ENCODE measurements at places on chromosomes 11 and 22.

DNA sequence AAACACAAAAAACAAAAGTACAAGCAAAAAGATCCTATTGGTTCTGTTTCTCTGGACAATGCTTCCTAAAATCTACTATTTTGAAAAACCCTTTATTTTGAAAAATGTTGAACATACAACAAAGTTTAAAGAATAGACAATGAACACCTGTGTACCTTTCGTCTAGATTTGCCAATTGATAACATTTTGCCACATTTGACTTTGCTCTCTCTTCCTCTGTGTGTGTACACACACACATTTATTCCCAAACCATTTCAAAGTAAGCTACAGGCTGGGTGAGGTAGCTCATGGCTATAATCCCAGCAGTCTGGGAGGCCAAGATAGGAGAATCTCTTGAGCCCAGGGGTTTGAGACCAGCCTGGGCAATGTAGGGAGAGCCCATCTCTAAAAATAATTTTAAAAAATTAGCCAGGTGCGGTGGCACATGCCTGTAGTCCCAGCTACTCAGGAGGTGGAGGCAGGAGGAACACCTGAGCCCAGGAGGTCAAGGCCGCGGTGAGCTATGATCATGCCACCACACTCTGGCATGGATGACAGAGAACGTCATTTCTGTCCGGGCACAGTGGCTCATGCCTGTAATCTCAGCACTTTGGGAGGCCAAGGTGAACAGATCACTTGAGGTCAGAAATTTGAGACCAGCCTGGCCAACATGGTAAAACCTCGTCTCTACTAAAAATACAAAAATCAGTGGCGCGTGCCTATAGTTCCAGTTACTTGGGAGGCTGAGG, 5.3 kb upstream of the PSMC3 start:
- no peak for DNase-seq

DNA sequence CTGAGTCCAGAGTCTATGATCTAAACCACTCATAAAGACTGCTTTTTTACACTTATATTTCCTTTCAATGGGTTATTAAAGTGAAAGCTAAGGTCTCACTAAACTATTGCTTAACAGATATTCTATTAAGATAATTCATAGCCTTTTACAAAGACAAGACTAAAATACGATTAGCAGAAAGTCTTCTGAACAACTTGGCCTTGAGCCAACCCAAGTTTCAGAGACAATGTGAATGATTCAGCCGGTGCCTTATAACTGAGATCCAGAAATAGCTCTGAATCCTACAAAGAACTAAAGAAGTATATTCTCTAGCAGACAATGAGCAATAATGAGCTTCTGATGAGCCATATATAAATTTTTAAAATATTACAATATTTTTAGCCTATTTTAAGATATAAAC, 41.5 kb upstream of the CARD18 start:
- DNase-seq = peak; percentile 46

DNA sequence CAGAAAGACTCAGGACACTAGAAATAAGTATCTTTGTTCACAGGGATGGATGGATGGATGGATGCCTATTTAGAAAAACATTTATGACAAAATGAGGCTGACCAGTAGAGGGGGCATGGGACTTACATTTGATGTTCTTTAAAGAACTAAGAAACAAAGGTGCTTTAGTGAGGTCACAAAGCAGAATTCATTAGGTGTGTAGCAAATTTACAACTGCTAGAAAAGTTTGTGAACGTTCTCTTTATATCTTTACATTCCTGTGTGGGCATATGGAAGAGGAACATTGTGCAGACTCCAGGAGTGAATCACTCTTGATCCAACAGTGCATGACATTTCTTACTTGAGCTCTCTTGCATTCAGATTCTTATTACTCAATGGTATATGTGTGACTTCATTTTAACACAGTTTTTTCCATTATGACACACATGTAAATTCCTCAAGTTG, 15.8 kb upstream of the SIK2 start:
- peak; percentile 65 for DNase-seq

- no peak for DNase-seq
Measured at GRCh38 chr22:46373921-46374662, 38.6 kb downstream of the TRMU start.

GRCh38 chr22:39543095-39543494, 10.5 kb upstream of the RPS19BP1 start:
- DNase-seq = peak; percentile 31

DNA sequence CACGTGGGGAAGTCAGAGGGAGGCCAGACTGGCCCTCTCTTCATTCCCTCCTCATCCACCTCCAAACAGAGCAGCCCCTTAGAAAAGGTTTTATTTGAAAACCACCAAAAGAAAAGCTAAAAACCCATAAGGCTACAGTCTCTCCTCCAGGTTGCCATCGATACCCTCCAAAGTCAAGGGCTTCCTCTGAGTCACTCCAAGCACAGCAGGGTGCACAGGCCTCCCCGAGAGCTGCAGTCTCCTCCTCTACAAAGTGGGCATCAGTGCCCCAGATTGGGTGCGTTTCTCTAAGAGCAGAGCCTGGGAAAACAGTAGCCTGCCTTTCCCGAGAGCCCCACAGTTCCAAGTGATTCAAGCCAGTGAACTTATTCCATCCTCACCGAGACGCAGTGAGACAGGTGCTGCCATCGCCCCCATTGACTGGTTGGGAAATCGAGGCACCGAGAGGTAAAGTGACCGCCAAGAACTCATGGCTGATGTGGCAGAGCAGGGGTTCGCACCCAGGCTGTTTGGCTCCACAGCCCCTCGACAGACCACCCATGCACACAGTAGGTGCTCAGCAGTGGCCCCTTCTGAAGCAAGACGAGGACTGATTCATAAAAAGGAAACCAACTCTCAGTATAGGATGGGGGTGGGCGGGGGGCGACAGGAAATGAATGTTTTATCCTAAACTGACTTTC, 91.7 kb upstream of the SHISAL1 start:
- DNase-seq = no peak

GRCh38 chr22:50030297-50031188, 18.0 kb upstream of the IL17REL start:
- DNase-seq = peak; percentile 62

DNA sequence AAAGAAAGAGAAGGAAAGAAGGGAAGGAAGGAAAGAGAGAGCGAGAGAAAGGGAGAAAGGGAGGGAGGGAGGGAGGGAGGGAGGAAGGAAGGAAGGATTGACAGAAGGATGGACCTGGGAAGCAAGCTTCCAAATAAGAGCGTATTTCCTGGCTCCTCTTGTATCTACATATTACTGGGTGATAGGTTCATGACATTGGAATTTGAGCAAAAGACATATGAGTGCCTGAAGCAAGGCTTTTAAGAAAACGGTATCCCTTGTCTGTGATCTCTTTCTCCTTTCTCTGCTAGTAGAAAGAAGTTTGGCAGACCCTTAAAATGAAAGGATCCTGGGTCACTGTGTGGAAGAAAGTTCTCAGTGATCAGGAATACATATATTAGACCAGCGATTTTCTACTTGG, 932.2 kb upstream of the CCDC90B start:
- no peak for DNase-seq

DNA sequence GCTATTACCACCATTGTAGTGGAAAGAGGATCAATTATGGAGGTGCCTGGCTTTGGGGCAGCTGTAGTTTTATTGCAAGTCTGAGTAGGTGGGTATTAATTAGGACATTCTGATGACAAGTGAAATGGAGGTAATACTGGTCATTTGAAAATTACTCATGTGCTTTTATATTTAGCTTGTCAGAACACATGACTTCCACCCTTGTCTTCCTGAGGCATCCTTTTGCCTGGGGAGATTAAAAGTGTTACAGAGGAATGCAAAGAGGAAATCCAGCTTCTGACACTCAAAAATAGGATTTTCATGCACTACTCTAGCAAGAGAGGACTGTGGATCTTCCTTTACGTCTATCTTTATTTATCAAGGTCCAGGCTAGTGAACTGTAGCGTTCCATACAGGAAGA, 44.7 kb upstream of the CAPRIN1 start:
- no peak for DNase-seq

- DNase-seq = no peak
Measured at GRCh38 chr11:70511345-70511744, 113.0 kb downstream of the CTTN start.

GRCh38 chr22:27296091-27296675, 505.4 kb downstream of the MN1 start:
- no peak for DNase-seq

- no peak for DNase-seq
Measured at GRCh38 chr22:20606784-20607128, 99.3 kb downstream of the MED15 start.

DNA sequence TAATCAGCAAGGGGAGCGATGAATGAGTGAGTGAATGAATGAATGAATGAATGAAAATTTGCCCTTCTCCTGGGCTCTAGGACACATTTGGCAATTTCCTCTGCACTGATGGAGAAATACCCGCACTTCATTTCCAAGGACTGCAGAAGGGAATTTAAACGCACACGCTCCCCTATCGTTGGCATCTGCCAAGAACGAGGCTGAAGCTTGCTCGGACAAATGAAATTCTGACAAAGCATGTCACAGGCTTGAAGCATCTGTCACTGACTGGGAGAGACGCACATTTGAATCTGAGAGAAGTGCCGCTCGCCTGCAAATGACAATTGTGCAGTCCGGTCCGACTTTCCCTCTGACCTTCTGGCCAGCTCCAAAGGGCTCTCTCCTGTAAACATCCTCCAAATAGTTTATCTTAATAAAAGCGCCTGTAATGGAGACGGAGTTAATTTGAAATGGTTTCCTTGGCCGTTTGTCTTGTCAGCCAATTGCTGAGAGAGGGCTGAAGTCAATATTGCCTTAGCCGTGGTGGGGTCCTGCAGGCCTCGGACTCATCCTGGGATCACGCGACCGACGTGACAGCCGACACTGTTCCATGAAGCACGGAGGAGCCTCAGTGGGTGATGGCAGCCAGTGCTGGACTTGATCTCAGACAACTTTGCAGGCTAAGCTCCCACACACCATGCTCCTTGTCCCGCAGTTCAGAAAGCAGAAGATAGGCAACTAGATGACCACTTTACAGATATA, 260.7 kb downstream of the MN1 start:
- no peak for DNase-seq

DNA sequence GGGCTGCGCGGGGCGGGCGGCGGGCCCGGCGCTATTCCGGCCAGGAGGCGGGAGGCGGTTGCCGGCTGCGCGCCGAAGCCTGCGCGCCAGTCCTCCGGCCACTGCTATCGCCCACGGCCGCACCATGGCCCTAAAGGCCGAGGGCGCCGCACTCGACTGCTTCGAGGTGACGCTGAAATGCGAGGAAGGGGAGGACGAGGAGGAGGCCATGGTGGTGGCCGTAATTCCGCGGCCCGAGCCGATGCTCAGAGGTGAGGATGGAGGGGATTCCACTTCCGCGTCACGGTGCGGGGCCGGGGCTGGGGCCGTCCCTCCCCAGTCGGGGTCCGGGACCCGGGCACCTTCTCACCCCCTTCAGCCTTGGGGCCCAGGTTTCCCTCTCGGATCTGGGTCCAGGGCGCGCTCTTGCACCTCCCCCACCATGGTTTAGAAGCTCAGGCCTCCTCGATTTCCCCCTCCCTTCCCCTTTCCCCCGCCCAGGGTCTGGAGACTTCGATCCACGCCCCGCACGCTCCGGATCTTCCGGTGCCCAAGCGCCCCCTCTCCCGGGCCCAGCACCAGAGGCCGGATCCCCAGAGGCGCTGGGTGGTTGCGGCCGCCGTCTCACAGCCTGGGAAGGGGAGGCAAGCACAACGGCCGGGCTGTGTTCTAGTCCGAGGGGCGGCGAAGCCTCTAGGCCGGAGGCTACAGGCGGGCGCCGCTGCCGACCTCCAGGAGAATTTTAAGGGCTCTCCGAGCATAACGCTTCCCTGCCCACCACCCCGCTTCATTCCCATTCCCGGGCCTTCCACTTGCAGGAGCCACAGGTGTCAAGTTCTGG, 517 bp downstream of the SPINDOC start:
- DNase-seq = peak; percentile 69

DNA sequence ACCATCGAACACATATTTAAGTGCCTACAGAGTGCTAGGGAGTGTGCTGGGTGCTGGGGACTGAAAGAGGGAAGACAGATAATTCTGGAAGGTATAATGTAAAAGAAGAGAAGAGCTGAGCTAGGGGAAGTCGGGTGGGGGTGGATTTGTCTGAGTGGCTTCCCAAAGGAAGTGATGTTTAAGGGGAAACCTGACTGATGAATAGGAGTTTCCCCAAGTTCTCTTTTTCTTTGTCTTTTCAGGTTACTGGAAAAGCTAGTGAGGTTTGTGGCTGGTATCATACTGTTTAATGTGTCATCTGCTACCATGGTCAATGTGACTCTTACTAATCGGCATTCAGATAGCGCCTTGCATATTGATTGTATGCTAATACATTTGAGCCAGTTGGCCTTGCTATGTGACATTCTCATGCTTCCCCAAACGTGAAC, 151.6 kb upstream of the MTMR2 start:
- no peak for DNase-seq

- DNase-seq = no peak
Measured at GRCh38 chr22:19713650-19714311, 522 bp upstream of the SEPTIN5 start.

GRCh38 chr22:39699631-39700360, 129.2 kb downstream of the CACNA1I start:
- no peak for DNase-seq

DNA sequence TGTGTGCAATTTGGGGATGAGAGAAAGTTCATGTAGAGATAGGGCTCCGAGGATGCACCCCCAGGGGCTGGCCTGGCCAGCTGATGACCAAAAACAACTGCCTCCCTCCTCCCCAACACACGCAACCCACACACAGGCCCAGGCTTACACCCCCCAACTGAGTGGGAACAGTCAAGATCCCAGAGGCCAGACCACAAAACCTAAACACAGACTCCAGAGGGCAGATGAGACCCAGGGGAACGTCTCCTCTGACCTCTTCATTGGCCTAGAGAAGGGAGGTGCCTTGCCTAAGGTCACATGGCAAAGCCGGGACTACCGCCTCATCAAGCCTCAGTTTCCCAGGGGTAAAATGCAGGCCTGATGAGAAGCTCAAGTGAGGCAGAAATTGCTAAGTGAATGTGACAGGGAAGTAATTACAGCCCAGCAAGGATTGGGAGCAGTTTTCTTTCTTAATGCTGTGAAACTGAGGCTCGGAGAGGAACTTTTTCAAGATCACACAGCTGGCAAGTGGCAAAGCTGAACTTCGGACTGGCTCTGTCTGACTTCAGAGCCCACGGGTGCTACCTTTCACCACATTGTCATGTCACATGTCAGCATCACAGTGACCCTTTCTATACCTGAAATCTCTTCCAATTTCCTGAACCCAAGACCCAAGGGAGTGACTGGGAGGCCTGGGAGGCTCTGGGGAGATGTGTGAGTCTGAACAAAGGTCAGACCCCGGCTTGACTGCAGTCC, 69.9 kb upstream of the WNT11 start:
- no peak for DNase-seq

GRCh38 chr11:47724041-47724729, 9.0 kb upstream of the AGBL2 start:
- peak; percentile 95 for DNase-seq

Measured in fibroblast of villous mesenchyme (primary cell).